ENCODE measurements at places on chromosomes 16 and 17.
A peak's percentile ranks its signal among the peaks of the same experiment; 100 is the strongest.

DNA sequence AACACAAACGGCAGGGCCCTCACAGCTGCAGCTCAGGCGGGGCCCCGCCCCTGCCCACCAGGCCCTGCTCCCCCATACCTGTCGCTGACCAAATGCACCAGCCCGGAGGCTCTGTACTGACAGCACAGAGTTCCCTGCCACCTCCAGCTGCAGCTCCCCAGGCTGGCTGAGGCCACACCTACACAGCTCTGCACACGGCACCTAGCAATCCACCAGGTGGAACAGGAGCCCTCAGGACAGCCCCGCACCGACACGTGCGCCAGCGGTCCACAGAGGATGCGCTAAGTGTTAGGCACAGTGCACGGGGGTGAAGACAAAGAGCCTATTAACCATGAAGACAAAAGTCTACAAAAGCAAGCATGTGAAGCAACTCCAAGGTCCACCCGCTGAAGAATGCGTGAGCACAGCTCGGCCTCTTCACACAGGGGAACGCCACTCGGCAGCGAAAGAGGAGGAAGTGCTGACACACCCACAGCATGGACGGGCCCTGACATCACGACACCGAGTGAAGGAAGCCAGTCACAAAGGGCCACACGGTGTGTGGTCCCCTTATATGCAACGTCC, 5.4 kb downstream of the ZCCHC14 start:
- DNase-seq: no peak

GRCh38 chr16:89355007-89355406, 135.4 kb downstream of the ANKRD11 start:
- no peak for DNase-seq

- DNase-seq: no peak
These were observed 8.6 kb downstream of the C16orf90 start for GRCh38 chr16:3486506-3487215.

DNA sequence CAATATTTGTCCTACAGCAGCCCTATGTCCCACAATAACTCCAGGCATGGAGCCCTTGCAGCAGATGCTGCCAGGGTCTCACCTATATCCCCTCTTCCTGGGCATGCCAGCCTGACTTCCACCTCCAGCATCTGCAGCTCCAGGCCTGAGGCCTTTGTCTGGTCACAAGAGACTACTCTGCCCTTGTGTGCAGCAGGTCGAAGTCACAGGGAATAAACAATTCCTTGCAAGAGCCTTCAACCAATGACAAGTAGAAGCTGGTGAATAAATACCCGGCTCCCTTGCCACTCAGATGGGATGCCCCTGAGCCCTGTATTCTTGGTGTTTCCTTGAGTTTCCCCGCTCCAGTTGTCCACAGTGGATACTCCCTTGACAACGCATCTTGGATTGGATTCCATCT, 23.0 kb downstream of the CES1 start:
- DNase-seq: no peak

- DNase-seq: no peak
These were observed 45.6 kb downstream of the IKZF3 start for GRCh38 chr17:39818358-39819000.

DNA sequence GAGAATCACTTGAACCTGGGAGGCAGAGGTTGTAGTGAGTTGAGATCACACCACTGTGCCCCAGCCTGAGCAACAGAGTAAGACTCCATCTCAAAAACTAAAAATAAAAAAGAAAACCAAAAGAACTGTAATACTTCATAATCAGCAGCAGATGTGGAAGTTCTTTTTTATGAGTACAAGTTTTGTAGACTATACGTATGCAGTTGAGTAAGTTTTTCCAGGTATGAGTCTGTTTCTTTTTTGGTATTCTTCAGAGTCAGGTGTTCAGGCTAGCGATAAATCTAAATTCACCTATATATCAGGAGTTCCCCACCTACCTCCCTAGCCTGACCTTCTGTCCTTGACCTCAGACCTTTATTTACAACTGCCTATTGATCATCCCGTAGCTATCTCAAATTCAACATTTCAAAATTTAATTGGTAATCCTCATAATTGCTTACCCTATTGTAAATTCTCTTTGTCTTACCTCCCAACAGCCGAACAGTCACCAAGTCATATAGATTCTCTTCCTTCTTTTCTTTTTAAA, 10.7 kb downstream of the DCTN5 start:
- DNase-seq: no peak

- DNase-seq: peak; percentile 47
These were observed 4.1 kb upstream of the SNTB2 start for GRCh38 chr16:69182730-69183416.

GRCh38 chr17:59388069-59388556, 56.7 kb downstream of the YPEL2 start:
- DNase-seq: no peak

DNA sequence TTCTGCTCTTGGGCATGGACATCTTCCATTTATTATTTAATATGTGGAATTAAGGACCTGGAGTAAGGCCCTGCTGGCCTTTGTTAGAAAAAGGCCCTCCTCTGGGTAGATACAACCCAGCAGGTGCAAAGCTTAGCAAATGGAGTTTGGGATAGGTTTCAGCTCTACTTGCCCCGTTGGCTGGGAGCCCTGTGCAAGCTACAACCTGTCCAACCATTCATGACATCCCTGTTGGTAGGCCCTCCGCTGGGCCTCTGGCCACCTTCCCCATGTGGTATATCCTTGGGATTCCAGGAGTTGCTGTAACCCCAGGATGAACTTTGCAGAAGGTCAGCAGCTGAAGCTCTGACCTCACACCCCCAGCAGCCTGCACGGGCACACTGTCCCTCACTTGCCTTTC, 6.4 kb downstream of the NGFR start:
- no peak for DNase-seq

DNA sequence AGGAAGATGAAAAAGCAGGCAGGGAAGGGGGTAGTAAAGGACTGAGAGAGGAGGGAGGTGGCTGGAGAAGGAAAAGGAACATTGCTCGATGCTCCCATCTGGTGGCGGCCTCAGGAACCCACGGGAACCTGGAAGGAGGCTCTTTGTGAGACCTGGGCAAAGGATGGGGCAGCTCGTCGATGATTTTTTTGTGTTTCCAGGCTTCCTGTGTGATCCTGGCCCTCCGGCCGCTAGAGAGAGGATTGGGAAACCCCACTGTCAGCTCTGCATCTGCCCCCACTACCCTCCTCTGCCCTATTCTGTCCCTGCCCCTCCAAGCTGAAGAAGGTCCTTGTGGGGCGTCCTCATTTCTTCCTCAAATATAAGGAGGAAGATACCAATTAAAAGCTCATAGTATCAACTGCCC, 6.6 kb downstream of the WFIKKN2 start:
- peak; percentile 92 for DNase-seq

DNA sequence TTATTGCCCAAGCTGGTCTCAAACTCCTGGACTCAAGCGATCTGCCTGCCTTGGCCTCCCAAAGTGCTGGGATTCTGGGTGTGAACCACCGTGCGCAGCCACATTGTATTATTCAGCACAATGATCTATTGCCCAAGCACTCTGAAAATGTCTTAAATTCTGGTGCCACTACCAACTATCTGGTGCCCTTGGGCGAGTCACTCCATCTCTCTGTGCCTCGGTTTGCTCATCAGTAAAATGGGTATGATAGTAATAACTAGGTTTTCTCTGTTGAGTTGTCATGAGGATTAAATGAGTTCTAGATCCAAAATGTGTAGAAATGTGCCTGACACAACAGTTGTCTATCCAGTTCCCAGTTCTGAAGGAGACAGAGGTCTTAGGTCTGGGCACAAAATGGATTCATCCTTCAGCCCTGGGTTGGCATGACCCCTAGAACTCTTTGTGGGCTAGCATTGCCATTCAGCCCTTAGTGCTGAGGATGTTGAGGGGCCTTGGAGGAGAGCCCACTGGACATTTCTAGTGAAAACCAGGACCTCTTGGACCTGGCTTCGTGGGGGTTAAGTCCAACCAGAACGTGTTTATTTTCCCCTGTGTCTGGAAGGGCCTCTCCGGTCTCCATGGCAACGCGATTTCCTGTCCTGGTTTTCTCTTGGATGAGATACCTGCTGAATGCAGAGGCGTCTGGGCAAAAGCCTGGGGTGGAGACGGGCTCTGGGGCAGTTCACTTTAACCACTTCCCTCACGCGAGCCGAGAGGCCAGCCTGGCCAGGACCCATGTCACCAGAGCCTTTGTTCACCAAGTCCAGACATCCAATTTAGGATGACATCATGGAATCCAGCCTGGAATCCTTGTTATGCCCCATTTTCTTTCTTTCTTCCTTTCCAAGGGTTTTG, 43.7 kb upstream of the TNRC6A start:
- DNase-seq: no peak

DNA sequence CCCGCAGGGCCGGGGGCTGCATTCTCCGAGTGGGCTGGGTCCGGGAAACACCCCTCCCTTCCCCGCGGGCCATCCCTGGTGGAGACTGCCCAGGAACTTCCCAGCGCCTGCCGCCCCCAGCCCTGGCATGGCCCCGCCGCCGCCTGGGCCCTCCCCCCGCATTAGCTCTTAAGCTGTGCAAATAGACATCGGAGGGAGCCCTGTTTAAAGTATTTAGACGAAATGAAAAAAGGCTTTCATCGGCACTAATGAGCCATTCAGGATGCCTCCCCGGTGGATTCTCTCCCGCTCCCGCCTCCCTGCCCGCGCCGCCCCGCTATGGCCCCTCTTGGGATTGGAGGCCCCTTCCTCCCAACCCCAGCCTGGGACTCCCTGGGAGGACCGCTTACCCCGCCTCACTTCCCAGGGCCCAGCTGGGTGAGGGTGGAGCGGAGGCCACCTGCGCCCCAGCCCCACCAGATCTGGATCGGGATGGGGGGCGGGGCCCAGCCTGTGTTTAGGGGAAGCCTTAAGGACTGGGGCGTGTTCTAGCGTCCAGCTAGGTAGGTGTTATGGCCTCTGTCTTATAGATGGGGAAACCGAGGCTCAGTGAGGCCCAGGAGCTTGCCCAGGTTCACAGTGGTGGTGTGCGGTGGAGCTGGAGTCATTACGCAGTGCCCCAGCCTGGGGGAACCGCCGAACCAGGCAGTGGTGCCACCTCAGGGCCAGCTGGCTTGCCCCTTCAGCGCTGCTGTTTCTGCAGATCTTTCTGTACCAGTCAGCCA, 19.7 kb downstream of the SEZ6 start:
- DNase-seq: peak; percentile 91

DNA sequence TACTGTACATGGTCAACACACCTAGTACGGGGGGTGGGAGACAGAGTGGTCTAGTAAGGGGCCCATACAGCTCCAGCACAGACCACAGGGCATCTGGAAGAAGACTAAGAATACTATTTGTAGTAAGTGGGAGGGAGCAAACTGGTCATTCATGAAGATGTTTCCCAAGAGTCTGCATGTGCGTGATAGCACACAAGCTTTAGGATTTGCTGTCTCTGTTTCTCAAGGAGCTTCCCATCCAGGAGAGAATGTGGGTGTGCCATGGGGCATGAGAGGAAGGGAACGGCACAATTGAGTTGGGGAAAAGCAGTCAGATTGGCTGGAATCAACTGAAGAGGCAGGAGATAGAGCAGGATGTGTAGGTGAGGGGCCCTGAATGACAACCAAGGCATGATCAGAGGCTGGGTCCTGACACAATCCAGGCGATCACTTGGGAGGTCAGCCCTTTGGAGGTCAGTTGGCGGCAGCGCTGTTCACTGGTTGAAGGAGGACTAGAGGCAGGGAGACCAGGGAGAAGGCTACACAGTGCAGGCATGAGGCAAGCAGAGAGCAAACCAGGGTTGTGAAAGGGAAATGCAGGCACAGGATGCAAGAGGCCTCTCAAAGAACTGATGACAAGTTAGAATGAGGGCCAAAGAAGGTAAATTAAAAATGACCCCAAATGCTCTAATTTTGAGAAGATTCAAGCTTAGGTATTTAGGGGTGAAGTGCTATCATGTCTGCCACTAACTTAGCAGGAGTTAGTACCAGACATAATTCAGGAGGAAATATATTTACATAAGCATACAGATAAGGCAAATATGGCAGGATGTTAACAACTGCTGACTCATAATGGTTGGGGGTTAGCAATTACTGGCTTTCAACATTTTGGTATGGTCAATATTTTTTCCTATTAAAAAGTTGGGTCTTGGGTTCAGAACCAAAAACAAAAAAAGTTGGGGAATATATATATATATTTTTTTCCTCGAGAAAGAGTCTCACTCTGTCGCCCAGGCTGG, 10.3 kb downstream of the UBE2O start:
- no peak for DNase-seq

DNA sequence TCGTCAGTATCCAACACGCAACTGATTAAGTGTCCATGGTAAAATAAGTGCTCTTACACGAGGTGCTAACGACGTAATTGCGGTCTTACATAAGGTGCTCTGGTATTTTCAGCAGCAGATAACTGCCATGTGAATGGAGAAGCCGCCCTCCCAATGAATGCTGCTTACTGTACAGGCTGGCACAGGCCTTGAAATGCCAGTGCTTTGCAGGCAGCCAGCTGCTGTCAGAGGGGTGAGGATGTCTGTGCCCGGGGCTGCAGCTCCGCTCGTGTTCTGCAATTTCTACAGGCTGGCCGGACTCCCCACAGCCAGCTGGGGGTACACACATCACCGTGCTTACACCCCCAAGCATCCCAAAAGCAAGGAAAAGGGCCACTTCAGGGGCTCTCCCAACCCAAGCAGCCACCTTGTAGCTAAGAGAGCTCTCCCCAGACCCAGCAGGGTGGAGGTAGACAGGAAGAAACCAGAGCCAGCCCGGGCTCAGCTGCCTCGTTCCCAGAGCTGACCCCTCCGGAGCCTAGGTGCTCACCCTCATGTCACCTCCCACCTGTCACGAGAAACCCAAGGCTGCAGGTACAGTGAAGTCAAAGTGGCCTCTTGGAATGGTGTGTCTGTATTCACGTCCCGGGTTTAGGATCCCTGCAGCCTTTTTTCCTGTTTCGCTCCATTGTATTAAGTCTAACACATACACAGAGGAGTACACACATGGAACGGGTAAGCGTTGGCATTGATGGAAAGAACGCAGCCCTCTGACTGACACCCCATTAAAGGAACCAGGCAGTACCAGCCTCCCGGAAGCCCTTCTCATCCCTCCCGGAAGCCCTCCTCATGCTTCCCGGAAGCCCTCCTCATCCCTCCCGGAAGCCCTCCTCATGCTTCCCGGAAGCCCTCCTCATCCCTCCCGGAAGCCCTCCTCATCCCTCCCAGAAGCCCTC, 27.2 kb upstream of the RPH3AL start:
- DNase-seq: no peak

- DNase-seq: no peak
These were observed 5.1 kb downstream of the CDIP1 start for GRCh38 chr16:4533490-4533889.

DNA sequence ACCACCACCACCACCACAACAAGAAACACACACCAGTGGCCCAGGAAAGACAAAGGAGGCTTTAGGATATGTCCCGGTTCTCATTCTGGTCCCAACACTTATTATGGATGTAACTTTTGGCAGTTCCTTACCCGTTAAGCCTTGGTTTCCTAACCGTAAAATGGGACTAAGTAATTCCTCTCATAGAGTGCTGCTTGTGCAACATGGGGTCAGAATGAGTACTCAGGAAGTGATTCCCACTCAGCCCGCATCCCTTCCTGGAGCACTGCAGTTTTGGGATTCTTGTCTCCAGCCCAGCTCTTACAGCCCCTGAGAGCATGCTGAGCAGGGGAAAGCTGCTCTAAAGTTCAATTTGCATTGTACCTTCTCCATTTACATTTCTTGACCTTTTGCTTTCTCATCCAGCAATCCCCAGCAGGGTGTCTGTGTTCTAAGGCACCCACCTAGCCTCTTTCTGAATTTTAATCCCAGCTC, 262.6 kb downstream of the PRKCA start:
- no peak for DNase-seq
